ENCODE measurements at places on chromosomes 7 and 10. TPM values are rescaled to one million over a fixed set of nuclear protein-coding genes. Genes with fewer than 3 reads are reported as not detected.

ZKSCAN1 gene
- 57.9 TPM for polyA plus RNA-seq

POP7 gene
- 51.7 TPM for polyA plus RNA-seq

FUOM gene
- polyA plus RNA-seq, result 22.9 TPM

NPC1L1 gene
- not detected for polyA plus RNA-seq

SLC18A3 gene
- polyA plus RNA-seq, result not detected

LRRTM3 gene
- not detected for polyA plus RNA-seq

GRM8 gene
- polyA plus RNA-seq, result not detected

RBM48 gene
- 28.3 TPM for polyA plus RNA-seq

AKR1B1 gene
- polyA plus RNA-seq, result 170 TPM

HOXA11 gene
- not detected for polyA plus RNA-seq

PTF1A gene
- polyA plus RNA-seq, result not detected

SAMD9L gene
- polyA plus RNA-seq, result 45.7 TPM

PRKCQ gene
- 55.3 TPM for polyA plus RNA-seq

BLNK gene
- not detected for polyA plus RNA-seq

CLRN3 gene
- not detected for polyA plus RNA-seq

KIF11 gene
- 1.0 TPM for polyA plus RNA-seq

NRAP gene
- not detected for polyA plus RNA-seq

POLR3A gene
- 10.2 TPM for polyA plus RNA-seq

TMEM236 gene
- polyA plus RNA-seq, result not detected

FBXL13 gene
- 0.43 TPM for polyA plus RNA-seq

STEAP4 gene
- polyA plus RNA-seq, result not detected

Data from CD8-positive, alpha-beta memory T cell (primary cell).